ENCODE measurements at places on chromosomes 1 and 21. TPM values are rescaled to one million over a fixed set of nuclear protein-coding genes. Genes with fewer than 3 reads are reported as not detected.

CHD5 gene
- 4.9 TPM for total RNA-seq

CFHR4 gene
- not detected for total RNA-seq

DNA sequence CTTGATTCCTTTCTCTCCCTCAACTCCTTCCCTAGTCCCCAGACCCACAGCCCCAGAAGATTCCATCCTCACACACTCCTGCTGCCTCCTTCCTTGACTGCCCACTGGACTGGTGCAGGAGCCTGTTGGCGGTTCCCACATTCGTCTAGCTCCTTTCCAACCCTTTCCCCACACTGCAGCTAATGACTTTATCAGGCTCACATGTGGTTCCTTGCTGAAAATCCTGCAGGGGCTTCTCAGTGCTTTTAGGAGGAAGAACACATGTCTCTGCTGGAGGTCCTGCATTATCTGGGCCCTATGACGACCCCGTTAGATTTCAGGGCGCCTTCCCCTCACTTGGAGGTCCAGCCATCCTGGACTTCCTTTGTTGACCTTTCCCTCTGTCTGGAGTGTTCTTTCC, 50.2 kb downstream of the EDN2 start:
- no peak overlapping the region for H3K4me3 ChIP-seq
- H3K4me1 ChIP-seq = peaks cover 78% of the 10 kb centered on the region
- no peak for DNase-seq
- H3K27ac ChIP-seq = peak overlapping the region; percentile 98
- no peaks in the 10 kb centered on the region for H3K36me3 ChIP-seq

GRCh38 chr1:232452117-232452516, 177.8 kb downstream of the SIPA1L2 start:
- H3K27ac ChIP-seq = no peak overlapping the region
- no peak for DNase-seq
- no peaks in the 10 kb centered on the region for H3K27me3 ChIP-seq
- no peak overlapping the region for H3K4me3 ChIP-seq
- peaks cover 12% of the 10 kb centered on the region for H3K4me1 ChIP-seq

- no peak for DNase-seq
- H3K4me3 ChIP-seq = no peak overlapping the region
- H3K27ac ChIP-seq = no peak overlapping the region
- no peaks in the 10 kb centered on the region for H3K36me3 ChIP-seq
Measured at GRCh38 chr1:26697978-26698849, 2.4 kb downstream of the ARID1A start.

DNA sequence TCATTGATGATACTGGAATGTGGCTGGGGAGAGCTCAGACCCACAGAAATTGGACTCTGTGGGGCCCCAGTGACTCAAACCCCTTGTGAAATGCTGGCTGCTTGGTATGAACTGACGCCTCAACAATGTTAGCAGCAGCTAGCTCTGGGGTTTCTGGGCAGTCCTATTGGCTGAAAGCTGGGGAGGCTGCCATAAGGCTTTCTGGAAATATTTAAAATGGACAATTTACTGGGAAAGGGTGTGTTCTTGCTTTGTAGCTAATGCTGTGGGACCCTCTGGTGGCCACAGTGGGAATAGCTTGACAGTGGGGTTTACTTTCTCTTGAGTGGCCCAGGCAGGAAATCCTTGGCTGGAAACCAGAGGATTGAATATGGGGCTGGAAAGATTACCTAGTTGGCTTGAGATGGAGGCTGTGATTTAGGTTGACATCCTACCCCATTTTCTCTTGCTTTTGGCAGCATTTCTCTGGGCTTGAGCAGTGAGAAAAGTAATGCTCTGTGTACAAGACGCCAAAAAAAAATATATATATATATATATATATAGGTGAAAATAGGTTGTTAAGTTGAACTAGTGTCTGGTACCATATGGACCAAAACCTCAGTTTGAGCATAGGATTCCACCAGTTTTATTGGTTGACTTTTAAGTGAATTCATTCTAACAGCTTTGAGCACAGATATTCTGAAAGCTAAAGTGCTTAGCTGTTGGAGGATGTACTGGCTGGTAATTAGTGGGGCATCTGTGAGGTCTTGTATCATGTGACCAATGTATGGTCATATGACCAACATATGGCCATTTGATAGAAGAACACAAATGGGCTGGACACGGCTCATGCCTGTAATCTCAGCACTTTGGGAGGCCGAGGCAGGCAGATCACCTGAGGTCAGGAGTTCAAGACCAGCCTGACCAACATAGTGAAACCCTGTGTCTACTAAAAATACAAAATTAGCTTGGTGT, 8.2 kb upstream of the S100A10 start:
- H3K27ac ChIP-seq = no peak overlapping the region
- H3K4me3 ChIP-seq = no peak overlapping the region
- peak; percentile 88 for DNase-seq
- no peaks in the 10 kb centered on the region for H3K36me3 ChIP-seq
- peaks cover 19% of the 10 kb centered on the region for H3K27me3 ChIP-seq

DNA sequence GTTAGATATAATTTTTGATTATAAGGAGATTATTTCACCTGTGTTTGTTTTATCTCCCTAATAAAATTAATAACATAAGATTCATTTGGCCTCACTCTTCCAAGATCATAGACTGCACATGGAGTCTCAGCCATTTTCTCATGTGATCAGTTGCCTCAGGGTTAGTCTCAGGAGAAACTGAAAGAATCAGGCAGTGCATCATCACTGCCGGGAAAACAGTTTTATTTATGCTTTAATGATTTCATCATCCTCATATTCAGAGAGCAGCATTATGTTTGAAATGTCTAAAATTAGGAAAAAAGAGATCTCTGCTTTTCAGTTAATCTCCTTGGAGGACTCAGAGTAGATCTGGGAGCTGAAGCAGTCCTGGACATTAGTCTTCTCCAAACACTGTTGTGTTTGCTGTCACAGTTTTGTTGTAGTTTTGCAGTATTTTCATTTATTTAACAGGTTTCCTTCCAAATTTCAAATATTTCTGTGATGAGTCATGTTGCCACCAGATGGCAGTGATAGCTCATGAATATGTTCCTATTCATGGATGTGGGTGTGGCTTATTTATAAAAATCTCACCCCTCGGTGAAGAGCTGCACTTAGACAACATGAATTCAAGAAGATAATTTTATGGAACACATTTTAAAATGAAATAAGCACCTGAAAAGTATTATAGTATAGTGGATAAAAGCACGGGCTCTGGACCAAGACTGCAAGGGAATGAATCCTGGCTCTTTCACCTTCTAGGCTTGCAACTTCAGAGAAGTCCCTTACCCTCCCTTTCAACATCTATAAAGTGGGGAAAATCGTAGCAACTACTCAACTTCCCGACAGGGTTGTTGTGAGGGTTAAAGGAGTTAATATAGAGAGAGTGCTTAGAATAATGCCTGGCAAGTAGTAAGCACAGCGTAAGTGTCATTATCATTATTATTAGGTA, 31.2 kb downstream of the CHD1L start:
- peaks cover 24% of the 10 kb centered on the region for H3K36me3 ChIP-seq
- H3K4me1 ChIP-seq = peaks cover 7% of the 10 kb centered on the region
- H3K27ac ChIP-seq = peak overlapping the region; percentile 77
- H3K27me3 ChIP-seq = no peaks in the 10 kb centered on the region
- DNase-seq = no peak
- H3K4me3 ChIP-seq = no peak overlapping the region

- no peak for DNase-seq
- H3K4me3 ChIP-seq = no peak overlapping the region
- no peaks in the 10 kb centered on the region for H3K36me3 ChIP-seq
- no peaks in the 10 kb centered on the region for H3K4me1 ChIP-seq
- H3K27ac ChIP-seq = no peak overlapping the region
- no peaks in the 10 kb centered on the region for H3K27me3 ChIP-seq
Measured at GRCh38 chr1:88537787-88538186, 146.3 kb upstream of the PKN2 start.

DNA sequence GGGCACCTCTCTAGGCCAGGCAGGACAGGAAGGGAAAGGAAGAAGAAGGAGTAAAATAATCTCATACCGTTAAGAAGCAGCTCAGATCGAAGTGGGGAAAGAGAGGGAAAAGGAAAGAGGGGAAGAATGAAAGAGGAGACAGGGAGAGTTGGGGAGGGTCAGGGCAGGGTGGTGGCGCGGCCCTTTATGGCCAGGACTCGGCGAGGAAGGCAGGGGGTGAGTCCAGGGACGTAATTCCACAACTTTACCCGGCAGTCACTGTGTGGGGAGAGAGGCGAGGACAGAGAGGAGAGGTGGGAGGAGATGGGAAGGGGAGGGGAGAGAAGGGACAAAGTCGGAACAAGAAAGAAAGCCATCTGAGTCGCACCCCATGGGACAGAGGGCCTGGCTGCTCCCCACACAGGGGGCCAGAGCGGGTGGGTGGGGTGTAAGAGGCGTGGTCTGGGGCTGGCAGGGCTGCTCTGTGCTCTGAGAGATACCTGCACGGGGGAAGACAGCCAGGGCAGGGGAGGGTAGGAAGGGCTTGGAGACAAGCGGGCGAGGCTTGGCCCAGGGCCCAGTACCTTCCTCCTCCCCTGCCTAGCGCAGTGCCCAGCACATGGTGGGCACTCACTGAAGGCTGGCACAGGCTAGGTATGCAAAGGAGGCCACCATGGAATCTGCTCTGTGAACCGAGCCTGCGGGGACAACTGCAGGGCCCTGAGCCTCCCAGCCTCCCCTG, 49.4 kb downstream of the KIF21B start:
- no peak overlapping the region for H3K4me3 ChIP-seq
- peaks cover 2% of the 10 kb centered on the region for H3K4me1 ChIP-seq
- H3K27me3 ChIP-seq = no peaks in the 10 kb centered on the region
- H3K36me3 ChIP-seq = peaks cover 2% of the 10 kb centered on the region

- no peak overlapping the region for H3K4me3 ChIP-seq
- H3K27me3 ChIP-seq = no peaks in the 10 kb centered on the region
- H3K36me3 ChIP-seq = no peaks in the 10 kb centered on the region
- H3K27ac ChIP-seq = no peak overlapping the region
Measured at GRCh38 chr1:177573901-177574300, 396.0 kb downstream of the SEC16B start.

DNA sequence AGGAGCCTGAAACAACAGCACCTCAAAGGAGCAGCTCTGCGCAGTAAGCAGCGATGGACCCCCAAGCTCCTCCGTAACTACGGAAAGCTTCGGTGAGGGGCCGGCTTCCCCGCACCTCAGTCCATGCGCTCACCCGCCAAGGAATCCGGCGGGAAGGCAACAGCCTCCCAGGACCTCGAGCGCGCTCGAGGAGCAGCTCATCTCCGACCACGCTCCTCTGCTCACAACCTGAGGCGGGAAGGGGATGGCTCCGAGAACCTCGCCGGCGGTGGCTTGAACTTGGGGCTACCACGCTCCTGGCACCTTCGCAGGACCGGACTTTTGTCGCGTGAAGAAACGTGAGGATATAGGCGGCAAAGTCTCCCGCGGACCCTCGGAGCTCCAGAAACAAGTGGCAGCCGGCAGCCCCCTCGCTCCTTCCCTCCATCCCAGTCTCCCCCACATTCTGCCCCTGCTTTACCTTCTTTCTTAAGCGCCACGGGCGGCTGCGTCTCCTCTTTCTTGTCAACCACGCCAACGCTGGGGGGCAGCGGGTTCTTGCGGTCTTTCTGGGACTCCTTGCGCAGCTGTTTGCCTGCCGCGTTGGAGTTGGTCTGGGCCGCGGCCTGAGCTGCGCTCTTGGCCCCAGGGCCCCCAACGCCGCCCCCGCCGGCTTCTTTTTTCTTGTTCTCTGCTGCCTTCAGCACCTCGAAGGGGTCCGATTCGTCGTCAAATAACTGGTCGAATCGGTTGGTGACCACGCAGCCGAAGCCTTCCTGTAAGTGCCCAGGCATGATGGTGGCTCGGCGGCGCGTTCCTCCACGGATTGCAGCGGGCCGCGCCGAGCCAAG, 459 bp downstream of the SERBP1 start:
- DNase-seq = peak; percentile 23
- H3K27me3 ChIP-seq = no peaks in the 10 kb centered on the region
- H3K4me3 ChIP-seq = peak overlapping the region; percentile 100

PCP4 gene
- 18.1 TPM for total RNA-seq

GRCh38 chr1:99643021-99643779, 2.7 kb upstream of the PALMD start:
- no peak overlapping the region for H3K4me3 ChIP-seq
- peaks cover 28% of the 10 kb centered on the region for H3K4me1 ChIP-seq
- no peaks in the 10 kb centered on the region for H3K27me3 ChIP-seq
- H3K36me3 ChIP-seq = no peaks in the 10 kb centered on the region

GRCh38 chr21:33514229-33514628, 22.7 kb upstream of the DNAJC28 start:
- no peaks in the 10 kb centered on the region for H3K27me3 ChIP-seq
- no peak overlapping the region for H3K4me3 ChIP-seq
- DNase-seq = no peak
- H3K4me1 ChIP-seq = no peaks in the 10 kb centered on the region

LYPD8 gene
- not detected for total RNA-seq

LAMC2 gene
- total RNA-seq = 9.9 TPM

DNA sequence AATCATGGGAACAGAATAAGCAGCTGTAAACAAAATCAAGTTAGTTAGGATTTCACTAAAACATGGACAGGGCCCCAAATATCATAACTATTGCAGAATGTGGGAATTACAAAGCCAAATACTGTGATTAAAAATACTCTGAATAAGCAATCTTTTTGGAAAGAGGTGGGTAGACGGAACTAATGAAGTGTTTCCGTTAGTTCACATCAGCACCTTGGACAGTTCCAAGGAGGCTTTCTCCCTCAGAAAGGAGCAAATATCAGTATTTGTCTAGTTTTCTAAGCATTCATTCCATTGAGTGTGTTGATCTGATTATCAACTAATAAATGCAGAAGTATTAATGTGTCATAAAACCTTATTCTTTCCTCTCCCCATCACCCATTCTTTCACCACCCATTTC, 97.4 kb downstream of the FAM78B start:
- no peaks in the 10 kb centered on the region for H3K4me1 ChIP-seq
- no peaks in the 10 kb centered on the region for H3K27me3 ChIP-seq
- H3K27ac ChIP-seq = no peak overlapping the region

DNA sequence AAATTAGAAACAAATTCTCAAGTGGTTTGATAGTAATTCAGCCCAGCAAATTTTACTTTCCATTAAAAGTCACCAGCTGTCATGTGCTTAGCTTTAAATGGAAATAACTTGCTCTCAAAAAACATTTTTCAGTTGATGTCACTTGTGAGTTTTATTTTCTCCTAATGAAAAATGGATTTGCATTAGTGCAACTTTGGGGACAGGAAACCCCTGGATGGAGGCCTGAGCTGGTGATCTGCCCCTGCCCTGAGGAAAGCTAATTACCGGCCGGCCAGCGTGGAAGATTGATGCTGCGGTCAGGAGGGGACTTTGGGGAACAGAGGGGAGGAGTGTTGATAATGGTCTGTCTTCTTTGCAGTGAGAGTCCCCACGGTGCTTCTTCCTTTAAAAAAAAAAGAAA, 66.8 kb upstream of the ANGPTL1 start:
- H3K4me3 ChIP-seq = no peak overlapping the region
- H3K27ac ChIP-seq = peak overlapping the region; percentile 84
- H3K4me1 ChIP-seq = peaks cover 62% of the 10 kb centered on the region
- H3K27me3 ChIP-seq = no peaks in the 10 kb centered on the region
- H3K36me3 ChIP-seq = no peaks in the 10 kb centered on the region

LCE2A gene
- total RNA-seq = not detected

DNA sequence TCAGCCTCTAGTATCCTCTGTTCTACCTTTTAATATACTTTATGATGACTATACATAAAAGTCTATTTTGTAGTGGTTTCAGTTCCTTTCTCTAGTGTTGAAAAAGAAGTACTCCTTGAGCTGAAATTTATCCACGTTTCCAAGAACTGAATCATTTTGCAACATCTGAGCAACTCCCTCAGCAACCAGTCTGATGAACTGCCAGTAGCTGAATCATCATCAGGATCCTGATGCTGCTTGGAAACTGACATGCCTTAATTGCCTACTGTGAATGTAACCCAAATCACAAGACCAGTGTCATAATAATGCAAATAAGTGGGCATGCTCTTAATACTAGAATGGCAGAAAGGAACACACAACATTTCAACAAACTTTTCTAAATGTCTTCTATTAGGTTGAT, 103.3 kb downstream of the CYYR1 start:
- H3K27ac ChIP-seq = no peak overlapping the region
- no peak overlapping the region for H3K4me3 ChIP-seq
- H3K36me3 ChIP-seq = peaks cover 20% of the 10 kb centered on the region
- H3K4me1 ChIP-seq = no peaks in the 10 kb centered on the region
- H3K27me3 ChIP-seq = no peaks in the 10 kb centered on the region
- DNase-seq = no peak

Data from mesothelial cell of epicardium (in vitro differentiated cells).